NCI-H1417 (cell line): ENCODE measurements at places on chromosomes 5 and 9.

GRCh38 chr5:62306896-62307689 is 1.1 kb downstream of the KIF2A start:
- peak; percentile 69 for DNase-seq

DNA sequence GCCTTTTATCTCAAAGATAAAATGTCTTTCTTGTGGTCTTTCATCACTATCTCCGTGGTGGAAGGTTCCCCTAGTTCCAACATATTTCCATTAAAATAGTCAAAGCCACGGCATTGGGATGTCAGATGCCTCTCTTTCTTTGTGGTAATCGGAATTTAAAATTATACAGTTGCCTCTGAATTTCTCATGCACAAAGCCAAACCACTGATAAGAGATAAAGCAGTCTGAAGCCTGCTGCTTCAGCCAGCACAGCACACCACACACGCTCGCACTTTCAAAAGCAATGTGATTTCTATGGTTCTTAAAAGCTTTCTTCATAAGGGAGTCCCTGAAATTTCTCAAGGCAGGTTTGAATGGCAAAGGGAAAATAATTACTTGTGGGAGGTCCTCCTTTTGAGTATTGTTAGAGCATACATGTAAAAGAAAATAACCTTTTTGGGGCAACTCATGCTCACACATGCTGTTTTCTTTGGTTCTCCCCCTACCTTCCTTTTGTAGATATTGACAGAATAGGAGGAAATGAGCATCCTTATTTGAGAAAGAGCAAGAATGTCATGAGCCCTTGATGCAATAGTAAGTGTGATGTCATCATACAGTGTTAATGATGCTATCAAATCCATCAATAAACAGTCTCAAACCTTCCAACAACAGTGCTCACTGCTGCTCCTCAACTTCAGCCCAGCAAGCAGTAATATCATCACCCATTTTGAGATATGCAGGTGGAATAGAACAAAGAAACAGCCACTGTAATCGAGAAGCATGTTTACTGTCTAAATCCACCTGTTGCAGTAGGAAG is 85.7 kb upstream of the PPP1R2B start:
- DNase-seq: peak; percentile 3

GRCh38 chr5:174205939-174206338 is 160.4 kb downstream of the NSG2 start:
- DNase-seq: no peak

DNA sequence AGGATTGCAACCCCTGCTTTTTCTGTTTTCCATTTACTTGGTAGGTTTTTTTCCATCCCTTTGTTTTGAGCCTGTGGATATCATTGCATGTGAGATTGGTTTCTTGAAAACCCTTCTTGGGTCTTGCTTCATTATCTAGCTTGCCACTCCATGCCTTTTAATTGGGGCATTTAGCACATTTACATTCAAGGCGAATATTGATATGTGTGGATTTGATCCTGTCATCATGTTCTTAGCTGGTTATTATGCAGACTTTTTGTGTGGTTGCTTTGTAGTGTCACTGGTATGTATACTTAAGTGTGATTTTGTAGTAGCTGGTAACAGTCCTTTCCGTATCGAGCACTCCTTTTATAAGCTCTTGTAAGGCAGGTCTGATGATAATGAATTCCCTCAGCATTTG is 26.5 kb downstream of the LOX start:
- DNase-seq: no peak

DNA sequence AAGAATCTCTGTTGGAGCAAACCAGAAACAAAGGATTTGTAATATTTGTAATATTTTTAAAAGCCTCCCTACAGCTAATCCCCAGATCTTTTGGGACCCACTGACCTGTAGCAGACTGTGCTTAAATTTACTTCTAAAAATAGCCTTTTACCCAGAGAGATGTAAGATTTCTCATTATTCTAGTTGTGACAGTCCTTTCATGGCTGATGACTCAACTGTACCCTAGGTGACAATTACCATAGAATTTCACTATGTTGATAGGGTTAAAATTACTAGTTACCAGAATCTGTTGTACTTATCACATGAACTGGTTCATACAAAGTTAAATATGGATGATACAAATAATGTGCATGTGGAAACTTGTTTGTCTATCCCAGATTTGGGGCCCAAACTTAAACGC is 543.9 kb upstream of the SEMA6A start:
- no peak for DNase-seq

GRCh38 chr9:122192261-122192875 is 32.7 kb downstream of the MORN5 start:
- no peak for DNase-seq

GRCh38 chr5:6708814-6709213 is 4.4 kb upstream of the TENT4A start:
- DNase-seq: no peak

- DNase-seq: peak; percentile 61
These were observed 93.0 kb upstream of the ZNF608 start for GRCh38 chr5:124839371-124839998.

- DNase-seq: no peak
These were observed 107.6 kb downstream of the ADRB2 start for GRCh38 chr5:148933903-148934432.

GRCh38 chr5:160183075-160183474 is 46.2 kb upstream of the FABP6 start:
- DNase-seq: no peak

DNA sequence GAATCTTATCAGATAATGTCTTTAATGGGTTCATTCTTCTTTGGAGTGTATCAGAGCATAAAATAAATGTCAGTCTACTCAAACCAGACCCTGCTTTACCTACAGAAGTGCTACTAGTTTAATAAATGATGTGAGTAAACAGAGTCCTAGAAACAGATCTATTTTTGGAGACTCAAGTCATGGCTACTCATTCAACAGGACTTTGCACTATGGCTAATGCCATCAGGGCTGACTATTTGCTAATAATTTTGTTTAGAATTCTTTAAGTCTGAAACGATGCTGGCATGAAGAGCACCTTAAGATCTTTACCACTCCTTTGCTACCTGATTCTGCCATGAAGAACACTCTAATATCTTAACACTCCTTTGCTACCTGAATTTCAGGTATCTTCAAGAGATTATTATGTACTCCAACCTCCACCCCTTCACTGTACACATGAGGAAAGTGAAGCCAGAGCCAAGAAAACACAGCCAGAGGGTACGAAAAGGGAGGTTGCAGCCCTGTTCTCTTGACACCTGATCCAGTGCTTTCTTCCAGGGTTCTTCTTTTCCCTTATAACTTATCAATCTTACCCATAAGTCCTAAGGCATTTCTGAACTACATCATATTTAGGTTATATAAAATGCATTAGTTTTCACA is 62.4 kb downstream of the ZNF608 start:
- DNase-seq: no peak

- no peak for DNase-seq
These were observed 6.1 kb downstream of the RPS14 start for GRCh38 chr5:150443242-150444075.

DNA sequence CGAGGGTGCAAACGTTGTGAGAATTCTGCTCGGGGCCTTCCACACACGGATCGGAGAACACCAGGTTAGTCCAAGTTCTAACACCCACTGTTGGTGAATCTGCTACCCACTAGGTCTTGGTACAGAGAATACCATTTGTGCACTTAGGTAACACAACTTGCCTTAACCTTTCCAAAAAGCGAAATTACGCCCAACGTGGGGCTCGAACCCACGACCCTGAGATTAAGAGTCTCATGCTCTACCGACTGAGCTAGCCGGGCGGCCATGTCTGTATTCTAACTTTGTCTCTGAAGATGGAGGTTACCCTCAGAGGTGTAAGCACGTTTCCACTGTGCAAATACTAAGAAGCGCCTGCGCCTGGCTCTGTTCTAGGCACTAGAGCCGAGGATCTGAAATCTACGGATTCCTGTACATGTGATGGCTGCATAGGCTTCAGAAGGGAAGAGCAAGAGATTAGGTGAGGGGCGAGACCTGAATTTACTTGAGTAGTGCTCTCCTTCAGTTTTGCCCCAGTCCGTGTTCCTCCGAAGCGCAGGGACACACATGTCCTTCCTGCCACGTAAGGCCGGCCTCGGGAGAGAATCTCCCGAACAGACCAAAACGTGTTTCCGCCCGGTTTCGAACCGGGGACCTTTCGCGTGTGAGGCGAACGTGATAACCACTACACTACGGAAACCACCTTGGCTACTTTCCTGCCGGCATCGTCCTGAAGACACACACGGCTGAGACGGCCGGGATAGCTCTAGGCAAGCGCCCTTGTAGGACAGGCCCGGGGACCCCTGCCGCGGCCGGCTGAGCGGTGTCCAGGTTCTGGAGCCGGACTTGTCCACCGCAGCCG is 1.1 kb upstream of the TRIM41 start:
- DNase-seq: no peak

GRCh38 chr9:126442636-126443035 is 116.0 kb downstream of the MVB12B start:
- DNase-seq: no peak

DNA sequence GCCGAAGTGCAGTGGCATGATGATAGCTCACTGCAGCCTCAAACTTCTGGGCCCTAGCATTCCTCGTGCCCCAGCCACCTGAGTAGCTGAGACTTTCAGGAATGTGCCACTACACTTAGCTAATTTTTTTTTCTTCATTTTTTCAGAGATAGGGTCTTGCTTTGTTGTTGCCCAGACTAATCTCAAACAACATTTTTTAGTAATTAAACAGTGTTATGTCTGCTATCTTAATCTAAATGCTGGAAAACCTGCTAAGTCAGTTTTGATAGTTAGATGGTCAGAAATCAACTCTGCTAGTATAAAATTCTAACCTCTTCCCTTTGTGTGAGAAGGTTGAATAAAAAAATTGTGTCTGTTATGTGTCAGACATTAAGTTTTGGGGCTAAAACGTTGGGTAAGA is 12.4 kb downstream of the G3BP1 start:
- DNase-seq: no peak

DNA sequence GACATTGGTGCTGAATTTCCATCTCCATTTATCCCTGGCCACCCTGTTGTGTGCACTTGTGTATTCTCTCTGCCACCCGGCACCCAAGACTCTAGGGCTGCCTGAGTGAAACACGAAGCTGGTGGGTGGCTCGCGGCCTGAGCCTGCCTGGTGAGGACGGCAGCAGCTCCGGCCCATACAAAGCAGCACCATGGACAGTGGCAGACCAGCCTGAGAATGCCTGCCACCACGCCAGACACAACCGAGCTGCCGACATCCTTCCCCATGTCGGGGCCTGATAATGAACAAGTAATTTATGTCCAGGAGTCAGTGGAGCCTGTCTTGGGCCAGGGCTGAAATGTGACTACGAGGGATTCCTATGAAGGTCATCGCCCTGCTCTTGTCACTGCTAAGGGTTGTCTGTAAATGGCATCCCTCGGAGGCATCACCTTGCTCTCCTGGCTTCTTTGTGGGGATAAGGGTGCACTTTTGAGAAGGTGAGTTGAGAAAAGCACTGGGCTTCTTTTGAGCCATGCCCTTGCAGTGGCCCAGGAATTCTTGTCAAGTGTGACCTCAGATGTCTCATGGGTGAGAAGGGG is 175.7 kb downstream of the MELK start:
- DNase-seq: no peak

DNA sequence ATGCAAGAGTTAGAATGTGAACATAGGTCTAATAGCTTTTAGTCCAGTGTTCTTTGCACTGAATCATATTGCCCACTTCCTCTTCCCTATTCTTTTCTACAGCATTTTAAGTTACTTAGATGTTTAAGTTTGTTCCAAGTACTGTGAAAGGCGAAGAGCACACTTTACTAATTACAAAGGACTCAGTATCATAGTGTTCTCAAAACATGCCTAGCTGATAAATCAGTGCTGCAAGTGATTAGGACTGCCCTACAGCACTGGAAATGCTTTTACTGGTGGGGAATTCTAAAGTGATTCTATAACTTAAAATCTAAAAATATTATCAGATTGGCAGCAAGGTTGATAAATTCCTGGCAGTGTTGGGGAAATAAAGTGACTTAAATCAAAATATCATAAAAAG is 177.9 kb upstream of the KCNN2 start:
- no peak for DNase-seq

DNA sequence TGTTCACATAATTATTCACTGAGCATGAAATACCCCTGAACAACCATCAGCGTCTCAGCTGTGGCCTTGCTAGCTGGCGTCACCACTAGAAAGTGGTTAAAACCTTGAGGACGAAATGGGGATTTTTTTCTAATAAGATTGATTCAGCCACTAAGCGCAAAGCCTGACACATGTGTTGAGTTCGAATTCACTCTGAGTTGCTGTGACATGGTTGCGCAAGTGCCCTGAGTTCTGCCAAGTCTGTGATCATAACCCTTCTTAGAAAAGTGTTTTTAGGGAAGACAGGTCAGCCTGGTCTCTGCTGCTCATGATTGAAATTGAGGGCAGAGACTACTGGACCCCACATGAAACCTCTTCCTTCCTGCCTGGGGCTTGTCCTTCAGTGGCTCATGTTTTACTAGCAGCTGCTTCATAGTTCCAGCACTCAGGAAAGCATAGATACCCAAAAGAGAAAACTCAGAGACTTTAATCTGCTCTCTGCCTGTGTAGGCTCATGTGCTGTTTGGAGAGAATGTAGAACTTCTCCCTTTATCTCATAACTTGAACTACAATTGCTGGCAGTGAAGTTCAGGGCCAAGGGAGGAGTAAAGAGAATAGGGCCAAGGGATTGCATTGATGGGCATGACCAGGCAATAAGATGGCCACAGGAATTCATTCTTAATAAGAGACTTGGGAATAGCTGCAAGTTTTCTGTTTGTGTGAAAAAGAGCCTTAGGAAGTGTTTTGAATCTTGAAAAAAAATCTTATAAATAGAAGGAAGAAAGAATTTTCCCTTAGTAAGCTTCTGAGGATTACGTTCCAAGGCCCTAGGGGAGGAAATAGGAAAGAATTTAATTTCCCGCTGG is 66.8 kb upstream of the CXCL14 start:
- no peak for DNase-seq

GRCh38 chr9:17863213-17863883 is 284.5 kb downstream of the SH3GL2 start:
- DNase-seq: no peak

GRCh38 chr5:158174918-158175851 is 316.2 kb upstream of the CLINT1 start:
- peak; percentile 26 for DNase-seq
